Stimulated activated CD8-positive, alpha-beta memory T cell treated with anti-CD3 and anti-CD28 coated beads, Interleukin-7, amount 100 ng/mL, for 1 hour (primary cell): ENCODE measurements at places on chromosomes 12 and 14.

GRCh38 chr12:75908961-75909605 lies 122.5 kb downstream of the PHLDA1 start:
- DNase-seq: no peak

DNA sequence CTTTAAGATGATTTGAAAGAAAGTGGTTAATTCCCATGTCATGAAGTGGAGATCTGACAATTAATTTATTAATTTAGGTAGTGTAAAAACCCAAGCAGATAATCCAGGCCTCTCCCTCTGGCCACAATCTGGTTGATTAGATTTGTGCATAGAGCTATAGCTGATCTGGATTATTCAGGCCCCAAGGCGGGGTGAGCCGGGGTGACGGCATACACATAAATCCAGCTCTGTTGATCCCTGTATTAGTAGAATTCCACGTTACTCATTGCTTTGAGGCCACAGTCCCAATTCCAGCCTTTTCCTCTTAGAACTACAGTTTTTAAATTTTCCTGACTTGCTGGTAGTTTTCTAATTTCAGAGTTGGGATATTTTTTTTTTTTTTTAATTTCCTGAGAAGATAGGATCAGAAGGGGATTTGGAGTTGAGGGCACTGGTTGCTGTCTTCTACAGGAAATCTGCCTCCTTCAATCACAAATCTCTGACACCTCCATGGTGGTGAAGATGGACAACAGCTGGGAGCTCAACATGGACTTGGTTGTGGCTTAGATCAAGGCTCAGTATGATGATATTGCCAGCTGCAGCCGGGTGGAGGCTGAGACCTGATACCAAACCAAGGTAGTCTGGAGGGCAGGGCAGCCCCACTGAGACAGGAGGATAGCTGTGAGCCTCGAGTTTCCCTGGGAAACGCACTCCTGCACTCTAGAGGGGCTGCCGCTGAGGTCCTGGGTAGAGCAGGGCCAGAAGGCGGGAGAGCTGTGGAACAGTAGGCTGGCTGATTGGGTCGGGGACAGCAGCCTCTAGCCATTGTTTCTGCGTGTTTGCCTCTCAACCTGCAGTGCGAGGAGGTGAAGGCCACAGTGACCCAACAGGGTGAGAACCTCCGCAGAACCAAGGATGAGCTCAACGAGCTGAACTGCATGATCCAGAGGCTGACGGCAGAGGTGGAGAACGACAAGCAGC lies 19.4 kb downstream of the KRT85 start:
- DNase-seq: no peak

GRCh38 chr12:10562306-10562933 lies 51.0 kb downstream of the MAGOHB start:
- DNase-seq: no peak

DNA sequence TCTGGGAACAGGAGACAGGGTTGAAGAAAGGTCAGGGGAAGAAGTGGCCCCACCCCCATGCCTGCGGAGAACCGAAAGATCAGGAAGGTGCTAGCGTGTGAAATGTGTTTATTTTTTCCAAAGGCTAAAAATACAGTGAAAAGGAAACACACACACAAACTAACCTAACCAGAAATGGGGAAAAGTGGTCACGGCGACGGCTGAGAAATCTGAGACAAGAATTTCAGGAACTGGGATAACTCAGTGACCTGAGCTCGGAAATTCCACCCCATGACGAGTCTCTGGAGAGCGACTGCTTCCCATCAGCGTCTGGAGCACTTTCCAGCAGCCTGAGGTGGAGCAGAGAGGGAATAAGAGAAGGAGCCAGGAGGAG lies 16.6 kb upstream of the RND1 start:
- no peak for DNase-seq

DNA sequence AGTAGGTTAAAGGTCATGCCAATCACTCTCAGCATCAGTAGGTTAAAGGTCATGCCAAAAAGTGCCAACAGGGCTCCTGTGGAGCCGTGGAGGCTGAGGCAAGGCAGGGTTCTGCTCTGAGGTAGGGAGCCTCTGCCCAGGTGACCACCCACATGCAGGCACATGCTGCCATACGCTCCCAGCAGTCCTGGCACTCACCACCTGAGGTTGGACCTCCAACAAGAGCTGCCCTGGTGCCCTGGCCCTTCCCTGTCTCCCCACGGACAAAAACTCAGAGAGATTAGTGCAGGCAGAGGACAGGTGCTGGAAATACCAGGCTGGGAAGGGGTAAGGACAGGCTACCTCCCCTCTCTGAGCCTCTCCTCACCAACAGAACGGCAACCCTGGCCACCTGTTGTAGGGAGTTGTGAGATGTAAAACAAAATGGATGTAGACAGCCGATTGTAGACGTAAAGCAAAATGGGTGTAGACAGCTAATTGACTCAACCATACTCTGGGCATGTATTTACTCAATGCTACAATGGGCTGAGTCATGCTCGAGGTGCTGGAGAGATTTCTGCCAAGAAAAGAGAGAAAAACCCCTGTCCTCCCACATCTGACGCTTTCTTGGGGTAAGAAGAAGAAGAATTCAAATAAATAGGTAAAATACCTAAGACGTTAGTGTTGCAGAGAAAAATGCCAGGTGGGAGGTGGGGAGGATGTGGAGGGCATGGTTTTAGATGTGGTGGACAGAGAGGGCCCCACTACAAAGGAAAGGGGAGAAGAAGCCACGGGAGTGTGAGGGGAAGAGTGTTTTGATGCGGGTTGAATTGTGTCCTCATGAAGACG lies 32.4 kb downstream of the LTBP2 start:
- no peak for DNase-seq

GRCh38 chr14:25488961-25489360 lies 439.0 kb upstream of the STXBP6 start:
- no peak for DNase-seq

- no peak for DNase-seq
Measured at GRCh38 chr12:83954071-83954789, 958.4 kb downstream of the SLC6A15 start.

DNA sequence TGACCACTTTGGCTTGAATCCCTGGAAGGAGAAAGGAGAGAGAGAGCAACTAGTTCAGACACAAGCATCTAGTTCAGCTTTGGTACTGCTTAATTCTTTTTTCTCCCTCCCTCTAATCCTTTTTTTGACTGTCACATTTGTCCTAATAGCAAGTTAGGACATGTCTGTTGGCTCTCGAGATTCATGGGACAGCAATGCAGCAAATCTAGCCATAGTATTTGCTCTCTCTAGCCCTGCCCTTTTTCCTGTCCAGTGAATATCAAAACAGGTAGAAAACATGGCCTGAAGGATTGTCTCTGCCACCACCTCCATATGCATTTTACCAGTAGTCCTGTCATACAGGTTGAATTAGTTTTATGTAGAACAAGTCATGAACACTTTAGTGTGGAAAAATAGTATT lies 116.4 kb downstream of the PTPRB start:
- DNase-seq: no peak

DNA sequence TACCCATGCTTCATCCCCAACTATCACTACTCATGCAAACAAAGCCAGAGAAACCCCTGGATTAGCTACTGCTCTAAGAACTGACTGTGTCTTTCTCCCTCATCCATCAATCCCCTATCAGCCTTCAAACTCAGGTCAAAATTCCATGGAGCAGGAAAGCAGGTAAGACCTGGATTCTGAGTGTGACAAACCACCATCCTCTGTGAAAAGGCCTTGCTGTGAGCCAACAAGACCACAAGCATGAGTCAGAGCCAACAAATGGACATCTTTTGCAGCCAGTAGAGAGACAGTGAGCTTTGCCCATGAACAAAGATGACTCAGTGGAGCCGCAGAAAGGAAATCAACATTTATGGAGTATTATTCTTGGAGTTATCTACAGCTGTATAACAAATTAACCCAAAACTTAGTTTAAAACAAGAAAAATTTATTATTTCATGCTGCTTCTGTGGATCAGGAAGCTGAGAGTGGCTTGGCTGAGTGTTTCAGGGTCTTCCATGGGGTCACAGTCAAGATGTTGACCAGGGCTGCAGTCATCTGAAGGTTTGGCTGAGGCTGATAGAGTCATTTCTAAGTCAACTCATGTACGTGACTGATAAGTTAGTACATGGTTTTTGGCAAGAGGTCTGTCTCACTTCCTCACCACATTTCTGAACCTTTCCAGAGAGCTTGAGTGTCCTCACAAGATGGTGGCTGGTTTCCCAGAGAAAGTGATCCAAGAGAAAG lies 61.1 kb downstream of the PITPNM2 start:
- DNase-seq: no peak

GRCh38 chr12:1531654-1532374 lies 62.6 kb downstream of the FBXL14 start:
- no peak for DNase-seq

GRCh38 chr12:6200256-6201212 lies at the start of gene CD9:
TSS of gene CD9 (plus strand) at chr12:6200400. CDS start at chr12:6200500, 100 bp downstream.
- no peak for DNase-seq

GRCh38 chr14:58941629-58942028 lies 246.8 kb upstream of the DAAM1 start:
- DNase-seq: no peak

DNA sequence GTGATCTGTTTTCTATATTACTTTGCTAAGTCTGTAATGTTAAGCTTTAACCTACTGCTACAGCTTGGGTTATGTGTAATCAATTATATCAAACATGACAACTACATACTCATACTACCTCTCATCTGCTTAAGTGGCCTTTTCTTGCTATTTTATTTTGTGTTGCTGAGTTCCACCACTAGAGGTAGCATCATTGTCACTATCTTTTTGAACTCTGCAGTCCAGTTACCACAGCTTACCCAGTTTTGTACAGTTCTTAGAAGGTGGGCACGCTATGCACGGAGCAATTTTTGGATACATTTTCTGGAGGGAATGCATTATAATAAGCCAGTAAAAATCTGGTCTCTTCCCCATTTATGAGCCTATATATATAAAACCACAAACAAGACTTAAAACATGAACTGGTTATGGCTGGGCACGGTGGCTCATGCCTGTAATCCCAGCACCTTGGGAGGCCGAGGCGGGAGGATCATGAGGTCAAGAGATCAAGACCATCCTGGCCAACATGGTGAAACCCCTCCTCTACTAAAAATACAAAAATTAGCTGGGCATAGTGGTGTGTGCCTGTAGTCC lies 48.5 kb downstream of the SAV1 start:
- no peak for DNase-seq

GRCh38 chr12:31880340-31880739 lies 78.9 kb upstream of the RESF1 start:
- DNase-seq: no peak

DNA sequence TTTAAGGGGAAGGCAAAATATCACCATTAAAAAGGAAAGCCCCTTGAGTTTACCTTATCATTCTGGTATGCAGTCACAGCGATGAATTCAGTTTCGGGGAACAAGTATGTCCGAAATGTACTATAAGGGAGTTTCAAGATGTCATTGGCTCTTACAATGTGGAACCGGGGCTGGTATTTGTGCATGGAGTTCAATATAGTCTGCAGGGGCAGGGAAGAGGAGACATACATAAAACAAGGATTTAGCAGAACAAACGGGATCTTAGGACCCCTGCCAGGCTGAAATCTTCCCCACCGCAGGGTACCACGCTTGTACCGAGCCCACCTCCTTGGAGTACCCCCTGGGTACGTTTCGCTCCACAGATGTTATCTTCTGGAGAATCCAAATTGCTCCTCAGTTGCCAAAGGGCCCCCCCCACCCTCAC lies 4.5 kb downstream of the TBX3 start:
- no peak for DNase-seq

GRCh38 chr14:50045039-50045711 lies 71.2 kb downstream of the VCPKMT start:
- no peak for DNase-seq

- DNase-seq: no peak
Measured at GRCh38 chr12:30969606-30970395, 43.3 kb downstream of the TSPAN11 start.

DNA sequence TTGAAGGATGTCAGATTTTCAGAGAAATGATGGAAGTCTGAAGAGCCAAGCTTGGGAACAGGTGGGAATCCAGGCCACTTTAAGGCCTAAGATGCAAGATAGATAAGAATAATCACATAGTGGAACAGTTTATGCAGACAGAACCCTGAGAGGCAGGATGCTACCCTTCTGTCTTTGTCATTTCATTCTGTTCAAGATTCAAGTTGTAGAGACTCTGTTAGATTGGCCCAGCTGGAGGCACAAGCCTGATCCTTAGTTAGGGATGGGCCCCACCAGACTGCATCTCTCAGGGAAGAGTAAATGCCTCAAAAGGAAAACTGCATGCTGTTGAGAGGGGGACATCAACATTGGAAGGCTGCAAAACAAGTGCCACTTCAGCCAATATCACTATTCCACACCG lies 287.0 kb downstream of the PCNX1 start:
- no peak for DNase-seq

DNA sequence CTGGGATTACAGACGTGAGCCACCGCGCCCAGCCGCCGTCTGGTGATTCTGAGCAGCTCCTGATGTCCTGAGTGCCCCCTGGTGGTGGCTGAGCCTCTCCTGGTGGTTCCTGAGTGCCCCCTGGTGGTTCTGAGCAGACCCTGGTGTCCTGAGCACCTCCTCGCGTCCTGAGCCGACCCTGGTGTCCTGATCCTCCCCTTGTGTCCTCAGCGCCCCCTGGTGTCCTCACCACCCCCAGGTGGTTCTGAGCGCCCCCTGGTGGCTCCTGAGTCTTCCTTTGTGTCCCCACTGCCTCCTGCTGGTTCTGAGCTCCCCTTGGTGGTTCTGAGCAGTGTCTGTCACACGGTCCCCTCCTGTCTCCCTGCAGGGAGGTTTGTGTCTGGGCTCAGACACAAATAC lies 1304.9 kb downstream of the TMEM121 start:
- no peak for DNase-seq

GRCh38 chr14:76918256-76918781 lies 92.1 kb downstream of the LRRC74A start:
- no peak for DNase-seq

DNA sequence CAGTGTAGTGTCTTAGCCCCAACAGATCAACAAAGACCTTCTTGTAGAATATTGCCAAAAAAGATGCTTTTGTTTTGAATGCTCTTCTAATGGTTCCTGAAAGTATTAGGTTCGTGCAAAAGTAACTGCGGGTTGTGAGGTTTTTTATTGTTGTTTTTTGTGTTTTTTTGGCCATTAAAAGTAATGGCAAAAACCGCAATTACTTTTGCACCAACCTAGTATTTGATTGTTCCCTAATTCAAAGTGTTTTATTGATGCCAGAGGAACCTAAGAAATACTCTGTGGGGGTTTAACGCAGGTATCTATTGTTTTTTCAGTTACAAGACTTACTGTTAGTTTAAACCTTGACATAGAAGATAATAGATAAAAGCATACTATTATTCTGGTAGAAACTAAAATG lies 150.8 kb upstream of the DAAM1 start:
- DNase-seq: no peak

- DNase-seq: no peak
Measured at GRCh38 chr12:57519796-57520052, 590 bp downstream of the DDIT3 start.
